Natural killer cell (primary cell): ENCODE measurements at places on chromosomes 1 and 21.

DNA sequence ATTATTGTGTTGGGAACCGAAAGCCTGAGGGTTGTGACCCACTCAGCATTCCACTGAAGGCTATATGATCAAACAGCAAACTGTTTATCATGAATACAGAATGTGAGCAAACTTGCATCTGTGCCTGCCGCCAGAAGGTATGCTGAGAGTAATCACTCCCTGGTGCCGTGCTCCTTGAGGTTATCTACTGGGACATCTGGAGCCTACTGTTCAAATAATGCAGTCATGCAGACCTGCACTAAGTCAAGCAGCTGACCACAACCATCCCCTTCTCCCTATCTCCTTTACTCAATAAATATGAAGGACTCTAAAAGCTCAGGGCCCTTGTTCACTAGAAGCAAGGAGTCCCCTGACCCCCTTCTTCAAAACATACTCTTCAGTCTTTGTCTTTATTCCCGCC, 13.5 kb downstream of the GSTM5 start:
- H3K36me3 ChIP-seq: no peaks in the 10 kb centered on the region
- DNase-seq: no peak
- no peak overlapping the region for H3K27ac ChIP-seq

GRCh38 chr1:98316286-98316905, 345.1 kb upstream of the SNX7 start:
- no peaks in the 10 kb centered on the region for H3K27me3 ChIP-seq
- no peak overlapping the region for H3K4me3 ChIP-seq
- H3K36me3 ChIP-seq: no peaks in the 10 kb centered on the region
- DNase-seq: no peak
- H3K4me1 ChIP-seq: no peaks in the 10 kb centered on the region

DNA sequence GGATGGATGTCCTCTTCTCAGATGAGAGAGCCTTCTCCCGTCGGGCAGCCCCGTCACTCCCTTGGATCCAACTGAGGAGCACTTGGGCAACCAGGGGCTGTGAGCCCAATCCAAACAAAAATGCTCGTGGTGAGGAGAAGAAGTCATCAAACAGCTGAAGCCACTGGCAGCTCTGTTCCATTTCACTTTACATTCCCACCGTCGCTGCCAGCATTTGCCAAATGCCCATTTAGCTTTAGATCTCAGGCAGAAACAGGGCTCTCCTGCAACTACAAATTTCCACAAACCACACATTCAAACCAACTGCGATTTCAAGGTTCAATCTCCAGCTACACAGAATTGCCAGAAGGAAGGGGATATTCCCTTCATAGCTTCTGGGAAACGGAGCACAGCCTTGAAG, 634.6 kb downstream of the SMYD3 start:
- no peaks in the 10 kb centered on the region for H3K27me3 ChIP-seq
- H3K36me3 ChIP-seq: no peaks in the 10 kb centered on the region
- no peaks in the 10 kb centered on the region for H3K4me1 ChIP-seq
- no peak overlapping the region for H3K27ac ChIP-seq

DNA sequence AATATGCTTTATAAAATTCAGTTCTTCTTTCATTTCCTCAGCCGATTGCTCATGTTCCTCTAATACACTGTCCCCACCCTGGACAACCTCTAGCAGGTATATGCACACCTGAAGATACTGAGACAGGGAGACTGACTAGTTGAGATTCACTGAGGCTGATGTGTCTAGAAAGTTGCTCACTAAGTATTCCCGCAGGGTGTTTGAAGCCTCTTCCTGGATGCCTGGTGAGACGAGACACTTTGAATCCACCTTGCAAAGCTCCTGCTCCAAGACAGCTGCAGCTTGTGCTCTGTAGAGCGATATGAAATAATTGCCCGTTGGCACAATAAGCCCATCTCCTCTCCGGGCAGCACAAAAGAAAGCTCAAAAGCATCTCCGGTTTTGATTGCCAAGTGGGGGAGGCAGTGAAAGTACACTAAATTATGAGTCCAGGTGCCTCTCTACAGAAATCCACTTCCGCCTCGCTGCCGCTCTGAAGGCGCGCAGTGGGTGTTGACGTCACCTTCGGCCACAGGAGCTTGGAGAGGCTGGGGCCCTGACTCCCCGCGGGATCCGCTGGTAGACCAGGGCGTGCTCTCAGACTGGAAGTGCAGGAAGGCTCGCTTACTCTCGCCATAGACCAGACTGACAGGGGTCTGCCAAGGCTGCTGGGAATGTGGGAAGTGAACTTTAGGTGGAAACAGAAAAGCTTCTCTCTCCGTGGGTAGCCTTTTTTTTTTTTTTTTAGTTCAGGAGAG, 46.3 kb downstream of the GPA33 start:
- no peaks in the 10 kb centered on the region for H3K27me3 ChIP-seq
- no peak overlapping the region for H3K27ac ChIP-seq
- peak; percentile 82 for DNase-seq
- no peaks in the 10 kb centered on the region for H3K36me3 ChIP-seq
- peaks cover 5% of the 10 kb centered on the region for H3K4me1 ChIP-seq

DNA sequence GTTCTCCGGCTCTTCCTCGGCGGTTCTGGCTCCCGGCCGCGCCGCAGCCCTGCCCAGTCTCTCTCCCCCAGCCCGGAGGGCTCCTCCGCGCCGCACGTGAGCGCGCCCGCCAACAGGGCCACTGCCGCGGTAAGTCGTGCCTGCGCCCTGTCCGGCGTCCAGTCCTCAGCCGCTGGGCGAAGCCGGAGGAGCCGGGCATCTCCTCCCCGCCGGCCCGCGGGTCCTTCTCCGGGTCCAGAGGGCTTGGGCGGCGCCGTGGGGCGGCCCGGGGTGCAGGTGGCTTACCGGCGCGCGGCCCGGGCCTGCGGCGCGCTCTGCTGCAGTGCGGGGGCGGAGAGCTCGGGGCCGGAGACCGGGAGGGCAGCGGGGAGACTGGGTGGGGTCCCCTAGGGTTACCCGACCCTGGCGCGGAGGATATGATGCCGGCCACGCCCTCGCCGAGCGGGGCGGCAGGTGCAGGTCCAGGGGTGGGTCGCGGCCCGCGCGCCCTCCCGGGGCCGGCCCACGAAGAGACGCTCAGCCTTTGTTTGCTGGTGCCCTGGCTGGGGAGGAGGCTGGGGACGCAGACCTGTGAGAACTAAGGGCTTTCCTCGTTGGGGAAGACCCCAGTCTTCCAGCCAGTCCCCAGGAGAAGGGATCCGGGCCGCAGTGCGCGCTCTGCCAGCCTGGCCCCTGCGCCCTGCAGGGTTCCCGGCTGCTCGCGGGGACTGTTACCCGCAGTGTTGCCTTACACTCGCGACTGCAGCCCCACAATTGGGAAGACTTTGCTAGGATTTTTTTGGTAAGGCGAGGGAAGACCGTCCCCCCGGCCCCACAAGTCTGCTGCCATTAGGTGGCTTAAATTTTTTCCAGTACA, at the start of gene DOP1B:
Gene DOP1B (plus strand): TSS at position 10 of the 856 bp plus-strand sequence. CDS start 7,910 bp downstream, outside the sequence.
- no peaks in the 10 kb centered on the region for H3K27me3 ChIP-seq
- peak within 1 kb of the TSS; percentile 56 for H3K27ac ChIP-seq
- no peak for DNase-seq
- H3K4me3 ChIP-seq: peak within 1 kb of the TSS; percentile 58
- H3K4me1 ChIP-seq: peaks cover 15% of the 10 kb centered on the region
- H3K36me3 ChIP-seq: peaks cover 2% of the 10 kb centered on the region

DNA sequence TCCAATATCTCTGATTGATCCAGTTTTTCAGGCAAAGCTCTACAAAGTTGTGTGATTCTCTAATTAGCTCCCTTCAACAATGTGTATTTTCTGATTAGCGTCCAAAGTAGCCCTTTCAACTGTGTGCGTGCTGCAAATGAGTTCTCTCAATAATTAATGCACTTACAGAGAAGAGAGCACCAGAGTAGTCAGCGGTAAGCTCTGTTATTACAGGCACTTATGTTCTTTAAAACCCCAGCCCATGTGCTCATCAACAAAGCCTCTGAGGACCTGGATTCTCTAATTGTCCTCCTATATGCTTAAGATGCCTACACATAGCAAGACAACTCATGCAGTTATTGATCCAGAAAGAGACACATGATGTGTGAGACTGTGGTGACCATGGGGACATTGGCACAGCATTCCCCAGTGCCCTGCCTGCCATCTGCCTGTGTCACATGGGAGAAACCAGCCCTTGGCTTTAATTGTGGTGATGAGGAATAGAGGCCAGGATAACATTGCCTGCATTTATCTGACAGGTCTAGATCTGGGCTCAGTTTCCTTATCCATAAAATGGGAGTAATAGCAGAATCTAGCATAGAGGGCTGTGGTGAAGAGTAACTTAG, 151.7 kb downstream of the PCP4 start:
- H3K4me3 ChIP-seq: no peak overlapping the region
- no peaks in the 10 kb centered on the region for H3K36me3 ChIP-seq
- no peaks in the 10 kb centered on the region for H3K4me1 ChIP-seq
- no peaks in the 10 kb centered on the region for H3K27me3 ChIP-seq
- no peak overlapping the region for H3K27ac ChIP-seq
- no peak for DNase-seq

GRCh38 chr1:117598489-117598888, 7.4 kb upstream of the TENT5C start:
- H3K27ac ChIP-seq: no peak overlapping the region
- no peaks in the 10 kb centered on the region for H3K4me1 ChIP-seq
- no peak overlapping the region for H3K4me3 ChIP-seq
- DNase-seq: no peak
- H3K27me3 ChIP-seq: no peaks in the 10 kb centered on the region

- DNase-seq: no peak
- H3K36me3 ChIP-seq: no peaks in the 10 kb centered on the region
- no peaks in the 10 kb centered on the region for H3K4me1 ChIP-seq
Measured at GRCh38 chr1:186481303-186481888, 20.5 kb upstream of the PDC start.

DNA sequence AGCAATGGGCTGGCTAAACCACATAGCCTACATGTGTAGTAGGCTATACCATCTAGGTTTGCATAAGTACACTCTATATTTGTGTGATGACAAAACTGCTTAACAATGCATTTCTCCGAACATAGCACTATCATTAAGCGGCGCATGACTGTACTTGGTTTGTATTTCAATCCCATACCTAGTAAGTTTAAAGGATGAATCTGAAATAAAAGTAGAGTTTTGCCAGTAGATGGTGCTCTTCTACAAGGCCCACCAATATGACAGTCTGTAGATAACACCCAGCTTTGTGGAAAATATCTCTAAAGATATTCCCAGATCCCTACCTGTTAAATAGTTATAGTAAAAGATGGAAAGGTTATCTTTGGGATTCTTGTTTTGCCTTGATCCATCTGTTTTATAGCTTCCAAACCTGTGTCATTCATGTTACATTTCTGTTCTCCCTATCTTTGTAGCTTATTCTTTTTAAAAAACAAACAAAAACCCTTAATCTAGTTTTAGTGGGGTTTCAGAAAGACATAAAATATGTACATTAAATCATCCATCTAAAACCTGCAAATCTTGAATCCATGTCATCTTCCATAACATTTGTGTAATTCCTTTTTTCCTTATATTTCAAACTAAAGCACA, 33.9 kb upstream of the ASPM start:
- no peaks in the 10 kb centered on the region for H3K4me1 ChIP-seq
- no peaks in the 10 kb centered on the region for H3K27me3 ChIP-seq
- no peak overlapping the region for H3K4me3 ChIP-seq
- H3K27ac ChIP-seq: no peak overlapping the region
- DNase-seq: peak; percentile 61

GRCh38 chr1:172497230-172497629, 35.7 kb upstream of the SUCO start:
- no peaks in the 10 kb centered on the region for H3K4me1 ChIP-seq
- DNase-seq: no peak
- no peaks in the 10 kb centered on the region for H3K36me3 ChIP-seq
- no peaks in the 10 kb centered on the region for H3K27me3 ChIP-seq

GRCh38 chr21:42737951-42738590, 84.7 kb downstream of the PDE9A start:
- no peak overlapping the region for H3K4me3 ChIP-seq
- H3K4me1 ChIP-seq: peaks cover 19% of the 10 kb centered on the region
- peak; percentile 59 for DNase-seq
- peak overlapping the region; percentile 86 for H3K27ac ChIP-seq
- H3K36me3 ChIP-seq: no peaks in the 10 kb centered on the region

DNA sequence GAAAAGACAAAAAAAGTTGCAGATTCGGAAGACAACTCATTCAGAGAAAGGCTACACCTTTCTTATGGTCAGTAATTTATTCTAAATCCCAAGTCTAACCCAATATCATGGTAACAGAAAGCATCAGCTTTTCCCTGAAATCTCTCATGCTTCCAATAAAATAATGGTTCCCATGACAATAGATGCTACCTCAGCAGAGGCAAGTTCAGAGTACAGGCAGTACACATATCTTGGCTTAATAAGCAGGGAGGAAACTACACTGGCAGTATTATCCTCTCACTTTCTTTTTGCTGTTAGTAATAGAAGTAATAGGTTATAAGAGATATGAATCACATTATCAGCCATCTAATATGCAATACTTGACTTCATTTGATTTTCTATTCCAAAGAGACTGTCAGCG, 137.1 kb downstream of the DPYD start:
- H3K4me1 ChIP-seq: no peaks in the 10 kb centered on the region
- no peaks in the 10 kb centered on the region for H3K27me3 ChIP-seq
- no peaks in the 10 kb centered on the region for H3K36me3 ChIP-seq
- H3K4me3 ChIP-seq: no peak overlapping the region

GRCh38 chr1:53079251-53079650, 17.2 kb downstream of the PODN start:
- H3K36me3 ChIP-seq: no peaks in the 10 kb centered on the region
- DNase-seq: no peak
- peaks cover 16% of the 10 kb centered on the region for H3K4me1 ChIP-seq
- no peak overlapping the region for H3K4me3 ChIP-seq
- H3K27me3 ChIP-seq: no peaks in the 10 kb centered on the region

- no peaks in the 10 kb centered on the region for H3K27me3 ChIP-seq
- no peak for DNase-seq
- H3K4me1 ChIP-seq: no peaks in the 10 kb centered on the region
- H3K4me3 ChIP-seq: no peak overlapping the region
Measured at GRCh38 chr1:47558601-47559593, 121.1 kb downstream of the FOXD2 start.
